ENCODE measurements at places on chromosomes 7 and 10.

GRCh38 chr7:139721821-139722220 is 56.0 kb downstream of the HIPK2 start:
- no peak for DNase-seq

- no peak for DNase-seq
Observed at GRCh38 chr10:126081841-126082466, 185.6 kb downstream of the FANK1 start.

- DNase-seq: no peak
Observed at GRCh38 chr10:117603726-117604125, 61.2 kb downstream of the EMX2 start.

- no peak for DNase-seq
Observed at GRCh38 chr7:141361960-141362359, 189.2 kb upstream of the AGK start.

DNA sequence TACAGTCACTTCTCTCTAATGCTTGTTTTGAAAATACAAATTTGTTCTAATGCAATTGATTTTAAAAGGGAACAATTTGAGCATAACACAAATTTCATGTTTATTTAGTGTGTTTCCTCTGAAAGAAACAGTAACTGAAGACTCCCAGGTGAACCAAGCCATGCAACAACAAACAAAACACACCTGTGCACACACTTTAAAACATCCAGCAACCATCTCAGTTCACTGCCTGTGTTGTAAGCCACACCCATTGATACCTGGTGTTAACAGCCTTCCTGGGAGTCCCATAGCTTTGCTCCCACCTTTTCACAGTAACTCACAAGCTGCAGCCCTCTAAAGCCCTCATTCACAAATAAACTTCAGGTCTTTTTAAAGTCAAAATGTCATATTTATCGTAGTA is 89.3 kb downstream of the DOCK4 start:
- no peak for DNase-seq

GRCh38 chr10:22690614-22691431 is 23.6 kb downstream of the PIP4K2A start:
- DNase-seq: no peak

DNA sequence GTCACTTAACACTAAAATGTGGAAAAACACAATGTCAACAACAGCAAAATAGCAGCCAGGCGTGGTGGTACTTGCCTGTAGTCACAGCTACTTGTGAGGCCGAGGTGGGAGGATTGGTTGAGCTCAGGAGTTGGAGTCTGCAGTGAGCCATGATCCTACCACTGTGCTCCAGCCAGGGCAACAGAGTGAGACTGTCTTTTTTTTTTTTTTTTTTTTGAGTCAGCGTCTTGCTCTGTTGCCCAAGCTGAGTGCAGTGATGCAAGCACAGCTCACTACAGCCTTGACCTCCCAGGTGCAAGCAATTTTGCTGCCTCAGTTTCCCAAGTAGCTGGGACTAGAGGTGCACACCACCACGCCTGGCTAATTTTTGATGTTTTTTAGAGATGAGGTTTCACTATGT is 6.1 kb downstream of the KCTD7 start:
- DNase-seq: no peak

- DNase-seq: peak; percentile 81
Observed at GRCh38 chr10:124999433-125000365, 57.8 kb downstream of the ZRANB1 start.

- no peak for DNase-seq
Observed at GRCh38 chr10:107671960-107672359, 507.5 kb upstream of the SORCS1 start.

DNA sequence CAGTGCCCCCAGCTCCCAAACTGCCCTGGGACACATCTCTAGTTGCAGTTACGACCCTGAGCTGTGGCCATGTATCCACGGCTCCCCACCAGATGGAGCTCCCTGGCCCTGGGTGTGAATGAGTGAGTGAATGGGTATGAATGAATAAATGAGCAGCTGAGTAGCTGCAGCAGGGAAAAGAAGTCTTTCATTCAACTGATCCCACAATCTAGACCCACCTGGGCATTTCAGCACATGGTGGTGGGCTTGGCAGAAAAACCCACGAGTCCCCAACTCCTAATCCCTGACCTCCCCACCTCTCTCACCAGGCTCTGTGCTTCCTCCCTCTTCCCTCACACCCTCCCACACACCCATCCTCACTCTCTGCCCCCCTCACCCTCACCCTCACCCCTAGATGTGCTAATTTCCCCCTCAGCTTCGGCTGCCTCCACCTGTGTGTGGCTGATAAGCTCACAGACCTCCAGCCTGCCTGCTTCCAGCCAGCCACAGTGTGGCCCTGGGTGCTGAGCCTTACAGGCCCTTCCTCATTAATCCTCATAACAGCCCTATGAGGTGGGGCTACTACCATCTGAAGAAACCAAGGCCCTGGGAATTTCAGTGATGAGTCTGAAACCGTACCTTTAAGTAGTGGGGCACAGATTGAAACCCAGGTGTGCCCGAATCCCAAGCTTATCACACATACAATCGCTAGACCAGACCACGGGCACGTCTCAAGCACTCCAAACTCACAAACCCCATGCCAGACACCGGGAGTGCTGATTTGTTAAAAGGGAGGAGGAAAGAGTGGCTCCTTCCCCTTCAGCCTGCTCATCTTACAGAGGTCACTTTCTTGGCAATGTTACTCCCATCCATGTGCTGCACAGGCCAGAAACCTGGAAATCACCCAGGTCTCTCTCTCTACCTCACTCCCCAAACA is 2.2 kb upstream of the ATP6V1F start:
- DNase-seq: no peak

DNA sequence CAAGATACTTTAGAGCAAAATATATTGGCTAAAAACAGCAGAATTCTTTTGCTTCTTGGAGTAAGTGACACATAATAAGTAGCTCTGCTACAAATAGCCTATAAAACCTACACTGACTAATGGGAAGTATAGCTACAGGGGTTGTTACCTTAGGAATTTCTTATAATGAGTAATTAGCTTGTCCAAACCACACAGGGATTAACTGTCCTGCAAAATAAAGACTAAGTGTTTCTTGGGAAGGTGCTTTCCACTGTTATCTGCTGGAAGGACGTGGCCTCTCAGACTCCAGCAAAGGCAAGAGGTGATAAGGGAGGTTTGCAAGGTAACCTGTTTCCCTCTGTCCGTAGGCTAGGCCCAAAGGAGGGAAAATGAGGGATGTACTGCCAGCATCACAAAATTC is 302.4 kb downstream of the DOCK4 start:
- DNase-seq: no peak

DNA sequence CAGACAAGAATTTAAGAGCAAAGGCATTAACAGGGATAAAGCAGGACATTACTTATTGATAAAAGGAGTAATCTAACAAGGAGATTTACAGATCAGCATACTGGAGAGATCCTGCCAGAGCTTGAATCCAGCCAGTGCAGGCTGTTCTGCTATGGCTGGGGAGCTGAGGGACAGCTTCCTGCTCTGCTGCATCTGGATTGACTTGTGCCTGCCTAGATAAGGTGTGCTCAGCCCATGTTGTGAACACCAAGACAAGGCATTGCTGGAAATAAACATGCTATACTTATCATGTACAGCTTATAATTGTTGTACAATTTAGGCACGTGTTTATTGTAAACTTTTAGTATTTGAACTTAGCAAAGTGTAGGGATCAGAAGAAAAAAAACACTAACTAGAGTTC is 71.7 kb downstream of the HIF1AN start:
- DNase-seq: no peak

GRCh38 chr10:35056133-35056532 is 34.0 kb downstream of the CUL2 start:
- no peak for DNase-seq

GRCh38 chr10:113479346-113480080 is 73.3 kb upstream of the HABP2 start:
- DNase-seq: no peak

GRCh38 chr10:46079831-46080585 is 33.9 kb upstream of the MSMB start:
- no peak for DNase-seq

DNA sequence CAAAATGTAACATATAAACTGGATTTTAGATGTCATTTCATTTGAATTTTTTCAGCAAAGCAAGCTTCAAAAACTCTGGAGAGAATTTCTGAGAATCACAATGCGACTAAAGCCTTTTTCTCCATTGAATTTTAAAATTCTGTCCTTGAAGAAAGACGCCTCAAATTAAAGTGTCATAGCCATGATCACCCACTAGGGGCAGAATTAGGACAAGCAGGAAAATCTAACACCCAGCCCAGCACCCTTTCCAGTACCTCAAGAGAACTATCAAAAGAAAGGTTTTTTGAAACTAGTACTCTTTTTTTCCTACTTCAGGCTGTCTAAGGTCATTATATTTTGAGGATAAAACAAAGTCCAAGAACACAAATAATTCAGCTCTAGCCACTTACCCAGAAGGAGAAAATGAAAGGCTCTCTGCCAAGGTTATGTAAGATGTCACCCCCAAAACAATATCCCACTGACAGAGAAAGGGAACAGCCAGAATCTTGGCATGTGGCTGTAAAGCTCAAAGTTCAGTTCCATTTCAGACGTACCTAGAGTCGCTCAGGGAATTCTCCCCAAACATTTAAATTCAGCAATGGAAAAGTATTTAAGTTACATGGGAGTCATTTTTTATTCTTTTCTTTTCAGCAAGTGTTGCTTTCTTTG is 299.4 kb downstream of the SNX13 start:
- DNase-seq: no peak

DNA sequence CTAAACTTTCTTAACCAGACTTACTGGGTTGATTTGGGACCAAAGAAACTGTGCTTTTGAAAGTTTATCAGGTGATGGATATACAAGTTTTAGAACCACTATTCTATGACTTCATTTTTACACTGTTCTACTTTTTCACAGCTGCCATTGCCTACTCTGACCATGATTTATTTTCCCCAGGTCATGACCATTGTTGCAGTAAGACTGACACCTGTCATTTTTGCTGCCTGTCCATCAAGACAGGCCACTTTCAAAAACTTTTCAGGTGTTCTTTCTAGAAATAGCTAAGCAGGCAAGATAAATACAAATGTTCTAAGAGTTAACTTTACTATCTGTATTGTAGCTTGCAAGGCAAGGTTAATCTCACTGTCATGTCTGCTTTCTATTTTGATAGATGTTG is 147.9 kb upstream of the SEMA3C start:
- no peak for DNase-seq

DNA sequence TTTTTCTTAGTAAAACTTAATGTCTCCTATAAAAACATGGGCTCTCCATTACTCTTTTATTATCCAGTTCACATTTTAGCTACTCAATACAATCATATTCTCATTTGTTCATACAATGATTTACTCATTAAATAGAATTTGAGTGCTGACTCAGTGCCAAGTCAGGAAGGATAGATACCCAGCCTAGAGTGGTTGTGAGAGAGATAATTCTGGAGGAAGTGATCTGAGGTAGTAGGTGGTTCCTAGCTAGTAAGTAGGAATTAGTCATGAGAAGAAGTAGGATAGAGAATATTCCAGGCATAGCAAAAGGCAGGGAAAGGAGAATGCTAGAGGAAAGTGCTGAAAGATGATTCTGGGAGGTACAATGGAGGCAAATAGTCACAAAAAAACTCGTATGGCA is 133.5 kb upstream of the MBL2 start:
- DNase-seq: no peak

GRCh38 chr10:114565066-114565465 is 93.0 kb downstream of the ABLIM1 start:
- no peak for DNase-seq

DNA sequence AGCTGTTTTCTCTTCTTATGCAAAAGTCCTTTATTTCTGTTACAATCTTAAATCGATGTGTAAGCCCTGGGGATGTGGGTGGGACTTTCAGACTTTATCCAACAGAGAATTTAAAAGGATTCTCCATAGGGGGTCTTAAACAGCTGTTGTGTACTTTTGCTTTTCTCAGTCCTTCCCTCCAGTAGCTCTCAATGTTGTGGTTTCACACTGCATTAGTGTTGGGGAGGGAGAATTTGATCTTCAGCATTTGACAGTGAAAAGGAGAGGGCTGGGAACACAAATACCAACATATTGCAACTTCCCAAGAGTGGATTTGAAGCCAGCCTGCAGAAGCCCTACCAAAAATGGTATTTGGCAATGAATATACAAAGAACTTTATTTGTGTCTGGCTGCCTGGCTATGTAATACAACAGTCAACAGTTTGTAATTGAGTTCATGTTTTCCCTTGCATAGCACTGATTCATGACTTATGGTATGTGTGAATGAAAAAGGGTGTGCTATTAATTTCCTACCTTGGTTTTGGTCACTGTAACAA is 80.1 kb upstream of the CAPZA2 start:
- DNase-seq: no peak

DNA sequence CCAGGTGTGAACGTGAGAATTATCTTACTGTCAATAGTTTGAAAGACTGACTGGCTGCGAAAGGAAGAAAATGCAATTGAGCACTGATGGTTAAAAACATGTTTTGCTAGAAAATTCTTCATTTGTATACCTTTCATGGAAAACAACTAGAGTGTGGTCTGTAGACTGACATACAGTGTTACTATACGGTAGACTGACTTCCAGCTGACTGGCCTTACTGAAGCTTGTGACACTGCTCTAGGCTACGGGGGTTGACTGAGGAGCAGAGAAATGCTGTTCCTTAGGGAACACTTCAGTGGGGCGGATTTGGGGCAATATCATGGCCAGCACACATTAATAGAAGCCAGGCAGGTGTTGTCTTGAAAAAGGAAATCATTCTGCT is 25.9 kb upstream of the DDC start:
- DNase-seq: no peak

- no peak for DNase-seq
Observed at GRCh38 chr7:66583490-66584110, 45.1 kb upstream of the KCTD7 start.

DNA sequence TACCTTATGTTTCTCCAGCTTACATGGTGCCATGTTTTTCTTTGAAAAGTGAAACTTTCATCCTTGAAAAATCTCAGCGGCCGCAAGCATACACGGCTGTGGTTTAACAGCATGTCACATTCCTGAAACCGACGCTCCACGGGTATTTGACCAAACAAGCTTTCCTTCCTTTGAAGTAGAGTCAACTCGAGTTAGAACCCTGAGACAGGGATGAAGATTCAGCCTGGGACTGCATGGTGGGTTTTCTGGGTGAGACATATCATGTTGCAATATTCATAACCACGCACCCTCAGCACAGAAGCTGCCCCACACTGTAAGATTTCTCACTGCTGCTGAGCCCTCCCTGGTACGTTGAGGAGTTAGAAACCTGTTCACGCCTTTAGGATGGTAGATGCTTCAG is 8.1 kb downstream of the CYP26A1 start:
- DNase-seq: no peak

GRCh38 chr7:31796375-31796774 is 109.4 kb downstream of the PPP1R17 start:
- DNase-seq: no peak

DNA sequence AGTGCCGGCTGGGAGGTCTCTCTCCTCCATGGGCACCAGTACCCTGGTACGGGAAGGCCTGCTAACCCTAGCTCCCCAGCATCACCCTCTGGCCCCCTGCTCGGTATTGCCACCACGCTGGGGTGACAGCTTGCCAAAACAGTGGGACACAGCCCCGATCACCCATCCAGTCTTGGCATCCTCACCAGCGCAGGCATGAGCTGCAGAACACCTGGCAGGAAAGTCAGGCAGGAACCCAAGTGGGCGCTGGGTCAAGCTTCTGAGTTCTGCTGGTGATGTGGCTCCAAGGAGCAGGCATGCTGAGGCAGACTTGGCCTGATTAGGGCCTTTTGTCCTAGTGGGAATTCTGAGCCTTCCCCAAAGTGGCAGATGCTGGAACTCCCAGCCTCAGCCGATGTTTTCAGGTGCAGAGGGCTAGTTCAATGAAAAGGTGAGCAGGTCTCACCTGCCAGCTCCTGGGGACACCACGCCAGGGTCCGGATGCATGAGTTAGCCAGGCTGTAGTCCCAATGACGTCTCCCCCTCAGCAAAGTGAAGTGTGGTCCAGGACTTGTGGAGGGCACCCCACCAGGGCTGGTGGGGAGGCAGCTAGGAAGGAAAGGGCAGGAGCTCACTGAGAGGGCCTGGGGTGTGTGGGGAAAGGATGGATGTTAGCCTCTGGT is 8.5 kb upstream of the ZNF22 start:
- DNase-seq: peak; percentile 27

Measured in femur (tissue), 1 donor.